ENCODE measurements at places on chromosomes 2 and 18.

- no peak for DNase-seq
Observed at GRCh38 chr2:109637749-109638570, 23.8 kb downstream of the SOWAHC start.

- DNase-seq, result no peak
Observed at GRCh38 chr2:81483254-81483653, 1178.7 kb upstream of the LRRTM1 start.

DNA sequence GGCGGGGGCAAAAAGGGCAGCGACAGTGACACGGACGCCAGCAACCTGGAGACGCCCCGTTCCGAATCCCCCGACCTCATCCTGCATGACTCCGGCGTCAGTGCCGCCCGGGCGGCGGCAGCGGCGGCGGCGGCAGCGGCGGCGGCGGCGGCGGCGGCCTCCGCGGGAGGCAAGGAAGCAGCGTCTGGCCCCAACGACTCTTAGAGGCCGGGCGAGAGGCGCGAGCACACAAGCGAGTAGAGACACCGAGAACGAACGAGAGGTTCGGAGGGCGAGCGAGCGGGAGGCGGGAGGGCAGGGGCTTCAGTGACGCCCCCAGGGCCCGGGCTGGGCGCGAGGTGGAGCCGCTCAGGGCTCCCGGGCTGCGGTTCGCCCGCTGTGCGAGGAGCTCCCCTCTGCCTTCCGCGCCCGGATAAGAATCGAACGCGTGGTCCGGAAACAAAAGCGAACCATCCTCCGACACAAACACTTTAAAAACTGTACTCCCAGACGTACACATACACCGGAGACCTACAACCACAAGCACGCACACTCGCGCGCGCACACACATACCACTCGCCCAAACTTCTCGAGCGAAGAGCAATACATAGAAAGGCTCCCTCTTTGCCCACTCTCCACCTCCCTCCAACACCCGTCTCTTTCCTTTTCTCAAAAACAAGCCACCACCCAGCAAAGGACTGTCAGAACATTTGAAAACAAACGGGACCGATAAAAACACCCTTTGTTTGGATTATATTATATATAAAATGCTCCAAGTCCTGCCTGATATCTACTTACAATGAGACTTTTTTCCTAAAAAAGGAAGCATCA lies 2.8 kb downstream of the SP9 start:
- DNase-seq, result peak; percentile 57

GRCh38 chr18:79612291-79613108 lies 67.1 kb upstream of the CTDP1 start:
- DNase-seq, result no peak

DNA sequence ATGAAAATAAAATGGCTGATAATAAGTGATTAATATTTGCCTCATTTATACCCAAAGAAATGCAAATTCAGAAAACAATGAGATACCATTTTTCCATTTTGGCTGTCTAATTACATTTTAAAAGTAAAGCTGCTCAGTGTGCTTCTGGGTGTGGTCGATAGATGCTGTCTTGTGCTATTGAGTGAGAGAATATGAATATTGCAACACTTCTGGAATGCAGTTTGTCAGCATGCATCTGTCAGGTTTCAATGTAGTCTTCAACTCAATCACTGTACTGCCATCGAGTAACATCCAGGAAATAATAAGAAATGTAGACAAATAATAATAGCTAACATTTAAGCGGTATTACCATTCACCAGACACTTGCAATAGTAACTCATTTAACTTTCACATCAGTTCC lies 3.9 kb downstream of the IL18R1 start:
- no peak for DNase-seq

GRCh38 chr2:191410646-191411436 lies 165.6 kb downstream of the MYO1B start:
- DNase-seq, result no peak

DNA sequence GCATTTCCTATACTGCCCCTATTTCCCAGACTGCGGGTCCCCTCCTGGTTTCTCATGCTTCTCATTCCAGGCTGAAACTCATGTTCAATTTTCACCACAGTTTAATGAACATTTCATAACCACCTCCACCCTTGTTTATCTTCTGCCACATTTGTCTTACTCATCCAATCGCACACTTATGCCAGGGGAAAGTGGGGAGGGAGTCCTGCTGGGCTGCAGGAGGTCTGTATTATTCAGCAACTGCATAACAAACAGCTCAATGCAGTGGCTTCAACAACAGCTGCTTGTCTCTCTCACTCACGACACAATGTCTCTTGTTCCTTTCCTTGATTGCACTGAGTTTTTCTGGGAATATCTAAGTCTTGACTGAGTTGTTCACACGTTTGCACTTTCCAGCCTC lies 106.0 kb downstream of the ZNF519 start:
- no peak for DNase-seq

GRCh38 chr2:54438271-54438670 lies 17.9 kb upstream of the SPTBN1 start:
- DNase-seq, result no peak

DNA sequence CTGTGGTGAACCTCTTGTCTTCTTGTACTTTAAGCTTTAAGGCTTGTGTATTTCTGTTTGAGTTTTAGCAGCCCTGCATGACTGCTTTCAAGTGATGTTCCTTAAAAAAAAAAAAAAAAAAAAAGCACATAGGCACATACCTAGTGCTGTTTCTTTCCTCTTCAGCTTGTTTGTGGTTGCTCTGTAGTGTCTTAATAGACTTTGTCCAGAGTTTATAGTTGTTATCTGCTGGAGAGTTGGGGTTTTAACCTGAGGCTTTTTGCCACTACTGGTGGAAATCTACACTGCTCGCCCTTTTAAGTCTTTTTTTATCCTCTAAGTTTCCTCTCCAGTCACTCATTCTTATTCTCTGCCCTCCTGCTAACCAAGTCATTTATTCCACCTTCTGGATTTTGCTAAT lies 34.5 kb downstream of the AGFG1 start:
- DNase-seq, result no peak

GRCh38 chr18:3612315-3612714 lies 162.3 kb downstream of the TGIF1 start:
- DNase-seq, result no peak

- no peak for DNase-seq
Observed at GRCh38 chr2:145484448-145485097, 964.7 kb upstream of the ZEB2 start.

- DNase-seq, result no peak
Observed at GRCh38 chr2:133484106-133484505, 84.2 kb downstream of the NCKAP5 start.

GRCh38 chr2:45241061-45241561 lies 231.9 kb upstream of the SIX2 start:
- DNase-seq, result no peak

- DNase-seq, result no peak
Observed at GRCh38 chr2:205903549-205904129, 182.3 kb downstream of the INO80D start.

DNA sequence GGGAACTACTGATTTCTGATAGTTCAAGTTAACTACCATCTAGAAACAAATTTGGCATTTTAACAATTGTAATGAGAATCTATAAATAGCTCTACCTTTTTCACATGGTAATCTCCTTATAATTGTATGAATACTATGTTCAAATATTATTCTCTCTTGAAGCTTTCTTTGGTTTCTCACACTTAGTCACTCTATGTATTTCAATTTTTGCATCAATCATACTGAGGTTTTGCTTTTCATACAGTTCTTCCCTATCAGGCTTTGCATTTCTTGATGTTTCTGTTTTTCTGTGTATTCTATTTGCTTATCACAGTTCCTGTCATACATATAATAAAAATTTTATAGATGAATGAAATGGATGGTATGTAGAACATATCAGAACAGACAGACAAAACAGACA lies 16.0 kb downstream of the VPS54 start:
- DNase-seq, result no peak

DNA sequence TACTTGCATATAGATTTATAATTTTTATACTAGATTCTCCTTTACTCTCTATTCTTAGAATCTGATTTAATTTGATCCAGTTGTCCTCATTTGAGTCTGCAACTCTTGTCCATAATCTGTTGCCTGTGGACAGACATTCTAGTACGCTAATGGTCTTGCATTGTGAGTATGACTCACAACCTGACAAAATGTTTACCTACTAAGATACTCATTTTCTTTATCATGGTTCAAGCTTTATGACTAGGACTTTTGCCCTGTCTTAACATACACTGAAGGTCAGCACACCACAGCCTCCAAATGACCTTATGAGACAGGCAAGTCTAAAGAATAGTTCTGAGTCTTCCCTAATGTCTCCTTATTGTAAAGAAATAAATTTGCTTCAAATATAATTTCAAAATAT lies 142.3 kb upstream of the CDH7 start:
- DNase-seq, result no peak

- peak; percentile 61 for DNase-seq
Observed at GRCh38 chr2:45973426-45973825, 322.0 kb downstream of the PRKCE start.

Measured in COR-L47 (cell line).